ENCODE measurements at places on chromosomes 2 and 18.

DNA sequence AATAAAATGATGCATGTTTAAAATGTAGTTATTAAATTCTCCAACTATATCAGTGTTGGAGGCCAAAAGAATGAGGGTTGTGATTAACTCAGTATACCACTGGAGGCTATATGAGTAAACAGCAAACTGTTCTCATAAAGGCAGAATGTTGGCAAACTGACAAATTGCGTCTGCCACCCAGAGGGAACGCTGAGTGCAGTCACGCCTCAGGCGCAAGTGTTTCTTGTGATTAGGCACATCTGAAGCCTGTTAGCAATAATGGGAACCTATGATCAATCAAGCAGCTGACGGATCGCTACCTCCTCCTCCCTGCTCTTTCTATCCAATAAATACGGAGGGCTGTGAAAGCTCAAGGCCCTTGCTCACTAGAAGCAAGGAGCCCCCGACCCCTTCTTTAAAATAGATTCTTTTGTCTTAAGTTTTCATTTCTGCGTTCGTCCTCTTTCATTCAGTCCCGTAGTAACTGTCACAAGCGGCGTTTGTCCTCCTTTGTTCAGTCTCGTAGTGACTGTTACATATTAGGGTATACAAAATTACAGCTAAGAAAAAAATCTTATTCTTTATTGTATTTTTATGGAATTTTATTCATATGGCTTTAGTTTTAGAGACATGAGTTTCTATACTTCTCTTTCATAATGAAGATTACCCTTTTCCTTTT, 16.3 kb upstream of the RMND5A start:
- H3K4me1 ChIP-seq, result no peaks in the 10 kb centered on the region
- no peaks in the 10 kb centered on the region for H3K36me3 ChIP-seq
- no peak overlapping the region for H3K27ac ChIP-seq
- H3K4me3 ChIP-seq, result no peak overlapping the region

DNA sequence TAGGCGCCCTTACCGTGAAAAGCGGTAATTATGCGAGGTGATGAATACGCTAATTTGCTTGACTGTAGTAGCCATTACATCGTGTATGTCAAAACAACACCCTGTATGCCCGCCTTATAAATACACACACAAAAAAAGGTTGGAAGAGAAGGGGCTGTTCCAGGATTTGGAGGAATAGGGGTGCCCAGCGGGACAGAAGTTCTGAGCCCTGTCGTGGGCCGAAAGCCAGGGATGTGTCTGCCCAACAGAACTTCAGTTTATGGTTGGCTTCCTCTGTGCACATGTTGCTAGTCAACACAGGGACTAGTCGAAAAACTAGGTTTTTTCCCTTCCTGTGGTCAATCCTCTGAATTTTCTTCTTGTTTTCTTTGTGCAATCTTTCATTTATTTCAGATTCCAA, 182.5 kb downstream of the ACKR3 start:
- H3K4me3 ChIP-seq, result no peak overlapping the region
- H3K27me3 ChIP-seq, result no peaks in the 10 kb centered on the region
- H3K4me1 ChIP-seq, result peaks cover 35% of the 10 kb centered on the region

- H3K36me3 ChIP-seq, result no peaks in the 10 kb centered on the region
- DNase-seq, result no peak
- H3K4me1 ChIP-seq, result no peaks in the 10 kb centered on the region
- no peak overlapping the region for H3K4me3 ChIP-seq
Measured at GRCh38 chr2:100484390-100484789, 14.1 kb downstream of the NMS start.

DNA sequence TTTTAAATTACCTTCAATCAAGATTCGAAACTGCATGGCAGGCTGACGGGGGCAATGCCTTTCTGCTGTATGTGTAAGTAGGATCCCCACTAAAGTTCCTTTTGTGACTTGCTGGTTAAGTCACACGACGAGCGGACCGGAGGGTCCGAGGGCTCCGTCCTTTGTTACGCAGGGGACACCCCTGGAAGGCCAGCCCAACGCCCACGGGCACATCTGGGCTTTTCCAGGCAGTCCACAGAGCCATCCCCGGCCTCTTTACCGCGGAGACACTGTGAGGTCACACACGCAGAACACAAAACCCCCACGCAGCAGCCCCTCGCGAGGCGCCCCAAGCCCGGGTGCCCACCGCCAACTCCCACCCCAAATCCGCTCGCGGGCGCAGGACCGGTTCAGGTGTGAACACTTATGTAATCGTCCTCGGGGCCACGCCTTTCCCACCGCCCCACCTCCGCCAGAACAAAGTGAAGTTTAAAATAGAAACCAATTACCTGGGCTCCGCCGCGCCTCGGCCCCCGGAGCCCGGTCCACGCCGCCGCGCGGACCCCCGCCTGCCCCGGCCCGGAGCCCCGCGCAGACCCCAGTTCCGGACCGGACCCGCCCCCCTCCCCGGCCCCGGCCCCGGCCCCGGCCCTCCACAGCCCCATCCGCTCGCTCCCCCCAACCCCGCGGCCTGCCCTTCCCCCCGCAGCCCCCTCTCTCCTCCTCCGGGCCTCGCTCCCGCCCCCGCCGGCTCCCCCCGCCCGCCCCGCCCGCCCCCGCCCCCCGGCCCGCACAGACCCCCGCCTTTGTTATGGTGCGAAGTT, 4.2 kb downstream of the ZNF516 start:
- peak; percentile 81 for DNase-seq
- H3K27me3 ChIP-seq, result no peaks in the 10 kb centered on the region
- peak overlapping the region; percentile 79 for H3K27ac ChIP-seq

GRCh38 chr2:693606-694005, 16.4 kb upstream of the TMEM18 start:
- H3K4me1 ChIP-seq, result peaks cover 10% of the 10 kb centered on the region
- no peak overlapping the region for H3K4me3 ChIP-seq
- H3K27ac ChIP-seq, result no peak overlapping the region
- no peaks in the 10 kb centered on the region for H3K36me3 ChIP-seq
- DNase-seq, result no peak

- H3K4me3 ChIP-seq, result no peak overlapping the region
- peaks cover 7% of the 10 kb centered on the region for H3K4me1 ChIP-seq
- DNase-seq, result no peak
Measured at GRCh38 chr18:46623541-46623940, 33.5 kb downstream of the LOXHD1 start.

GRCh38 chr2:238267884-238268680, 20.3 kb downstream of the PER2 start:
- no peaks in the 10 kb centered on the region for H3K27me3 ChIP-seq
- peaks cover 85% of the 10 kb centered on the region for H3K36me3 ChIP-seq
- peaks cover 23% of the 10 kb centered on the region for H3K4me1 ChIP-seq
- H3K4me3 ChIP-seq, result no peak overlapping the region
- no peak overlapping the region for H3K27ac ChIP-seq

GRCh38 chr2:156619021-156619539, 182.9 kb downstream of the GPD2 start:
- no peak for DNase-seq
- H3K4me3 ChIP-seq, result no peak overlapping the region
- no peak overlapping the region for H3K27ac ChIP-seq
- no peaks in the 10 kb centered on the region for H3K27me3 ChIP-seq
- H3K4me1 ChIP-seq, result no peaks in the 10 kb centered on the region
- no peaks in the 10 kb centered on the region for H3K36me3 ChIP-seq

GRCh38 chr2:32743480-32744236, 115.8 kb downstream of the TTC27 start:
- no peak overlapping the region for H3K4me3 ChIP-seq
- no peaks in the 10 kb centered on the region for H3K4me1 ChIP-seq
- no peak for DNase-seq
- H3K27me3 ChIP-seq, result no peaks in the 10 kb centered on the region
- H3K27ac ChIP-seq, result no peak overlapping the region

DNA sequence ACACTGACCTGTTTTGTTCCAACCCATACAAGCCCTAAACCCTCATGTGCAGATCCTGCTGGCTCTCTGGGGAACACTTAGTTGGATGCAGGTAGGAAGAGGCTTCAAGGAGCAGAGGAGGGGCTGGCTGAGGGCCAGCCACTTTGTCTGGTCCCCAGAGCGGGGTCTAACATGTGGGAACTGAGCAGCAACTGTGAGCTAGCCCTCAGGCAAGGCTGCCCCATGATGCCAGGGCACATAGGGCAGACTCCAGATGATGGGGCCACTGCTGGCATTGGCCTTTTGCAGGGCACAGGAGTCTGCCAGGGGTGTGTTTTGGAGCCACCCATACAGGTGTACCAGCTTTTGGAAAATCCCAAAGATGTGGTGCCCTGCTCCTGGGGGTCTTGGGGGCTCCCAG, 67.7 kb downstream of the HPCAL1 start:
- no peaks in the 10 kb centered on the region for H3K27me3 ChIP-seq
- peak overlapping the region; percentile 74 for H3K27ac ChIP-seq
- peaks cover 11% of the 10 kb centered on the region for H3K36me3 ChIP-seq
- DNase-seq, result no peak
- H3K4me3 ChIP-seq, result no peak overlapping the region
- peaks cover 53% of the 10 kb centered on the region for H3K4me1 ChIP-seq

GRCh38 chr18:44916429-44917207, 235.9 kb downstream of the SETBP1 start:
- no peaks in the 10 kb centered on the region for H3K27me3 ChIP-seq
- no peak for DNase-seq
- peak overlapping the region; percentile 51 for H3K27ac ChIP-seq
- no peak overlapping the region for H3K4me3 ChIP-seq

- no peaks in the 10 kb centered on the region for H3K4me1 ChIP-seq
- DNase-seq, result no peak
- H3K4me3 ChIP-seq, result no peak overlapping the region
- no peaks in the 10 kb centered on the region for H3K36me3 ChIP-seq
- no peaks in the 10 kb centered on the region for H3K27me3 ChIP-seq
Measured at GRCh38 chr2:151161821-151162551, 99.7 kb downstream of the RBM43 start.
